RPMI8226 (cell line): ENCODE measurements at places on chromosomes 2 and 18.

DNA sequence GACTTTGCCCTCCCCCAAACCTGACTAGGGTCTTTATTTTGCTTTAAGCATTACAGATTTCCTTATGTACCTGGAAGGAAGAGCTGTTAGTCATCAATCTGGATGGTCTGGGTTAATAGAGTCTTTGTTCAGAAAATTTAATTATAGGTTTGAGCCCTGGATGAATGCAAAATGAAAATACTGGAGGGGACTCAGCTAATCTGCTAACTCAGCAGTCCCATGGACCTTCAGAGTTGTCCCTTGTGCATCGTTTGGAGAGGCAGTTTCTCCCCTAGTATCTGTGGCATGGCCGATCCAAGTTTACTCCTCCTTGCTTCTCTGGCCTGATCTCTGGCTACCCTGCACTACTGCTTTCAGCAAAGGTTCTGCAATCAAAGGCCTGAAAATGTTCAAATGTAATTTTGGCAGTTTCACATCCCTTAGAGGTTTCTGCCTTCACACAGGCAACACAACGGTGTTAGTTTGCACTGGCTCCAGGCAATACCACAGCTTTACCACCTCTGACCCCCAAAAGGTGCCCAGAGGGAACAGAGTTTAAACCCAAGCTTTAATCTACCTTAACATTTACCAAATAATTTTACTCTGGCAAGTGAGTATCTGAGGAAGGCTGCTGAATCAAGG, 134.3 kb downstream of the THADA start:
- DNase-seq = peak; percentile 70

DNA sequence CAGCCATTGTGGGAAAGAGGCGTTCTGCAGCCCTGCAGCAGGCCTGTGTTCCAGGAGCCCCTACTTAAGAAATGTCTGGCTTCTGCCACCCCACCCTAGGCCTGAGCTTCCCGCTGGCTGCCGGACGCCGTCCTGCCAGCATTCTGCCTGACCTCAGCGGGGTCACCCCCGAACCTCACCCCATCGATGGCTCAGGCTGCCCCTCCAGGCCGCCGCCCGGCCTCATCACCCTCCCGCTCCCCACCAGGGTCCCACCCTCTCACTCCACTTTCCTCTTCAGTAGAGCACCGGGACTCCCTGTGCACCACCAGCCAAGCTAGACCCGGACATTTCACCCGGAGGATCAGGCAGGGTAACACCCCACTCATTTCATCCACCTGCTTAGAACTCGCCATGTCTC, 73.6 kb upstream of the SALL3 start:
- DNase-seq = no peak

DNA sequence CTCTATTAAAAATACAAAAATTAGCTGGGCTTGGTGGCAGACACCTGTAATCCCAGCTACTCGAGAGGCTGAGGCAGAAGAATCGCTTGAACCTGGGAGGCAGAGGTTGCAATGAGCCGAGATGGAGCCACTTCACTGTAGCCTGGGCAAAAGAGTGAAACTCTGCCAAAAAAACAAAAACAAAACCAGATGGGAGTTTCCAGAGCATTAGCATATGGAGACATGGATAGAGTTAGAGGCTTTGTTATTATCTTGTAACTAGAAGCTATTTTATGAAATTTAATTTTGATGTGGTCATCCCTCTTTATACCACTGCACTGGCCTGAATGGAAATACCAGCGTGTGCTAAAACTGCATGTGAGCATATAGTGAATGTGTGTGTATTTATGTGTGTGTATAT, 58.9 kb downstream of the TRAPPC8 start:
- DNase-seq = no peak

GRCh38 chr18:46469186-46469915, 187.7 kb downstream of the LOXHD1 start:
- DNase-seq = no peak

DNA sequence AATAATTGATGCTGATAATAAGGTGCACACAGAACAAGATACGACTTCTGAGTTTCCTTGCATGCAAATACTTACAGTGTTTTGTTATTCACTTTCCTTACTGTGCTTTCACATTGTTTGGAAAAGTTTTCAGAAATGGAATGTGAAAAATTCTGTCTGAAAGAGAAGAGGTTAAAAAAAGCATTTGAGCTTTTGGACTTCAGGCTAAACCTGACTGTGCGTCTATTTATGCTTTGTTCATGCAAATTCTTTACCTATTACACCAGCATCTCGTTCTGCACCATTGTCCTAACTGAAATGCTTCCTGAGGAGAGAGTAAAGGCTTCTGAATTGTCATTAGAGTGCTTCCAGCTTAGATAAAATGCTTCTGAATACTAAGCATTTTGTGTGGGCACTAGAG, 61.4 kb downstream of the LHCGR start:
- no peak for DNase-seq

- DNase-seq = no peak
These were observed 262.1 kb downstream of the LPIN1 start for GRCh38 chr2:12008425-12009061.

- DNase-seq = no peak
These were observed 181.7 kb upstream of the SPRED2 start for GRCh38 chr2:65613968-65614555.

DNA sequence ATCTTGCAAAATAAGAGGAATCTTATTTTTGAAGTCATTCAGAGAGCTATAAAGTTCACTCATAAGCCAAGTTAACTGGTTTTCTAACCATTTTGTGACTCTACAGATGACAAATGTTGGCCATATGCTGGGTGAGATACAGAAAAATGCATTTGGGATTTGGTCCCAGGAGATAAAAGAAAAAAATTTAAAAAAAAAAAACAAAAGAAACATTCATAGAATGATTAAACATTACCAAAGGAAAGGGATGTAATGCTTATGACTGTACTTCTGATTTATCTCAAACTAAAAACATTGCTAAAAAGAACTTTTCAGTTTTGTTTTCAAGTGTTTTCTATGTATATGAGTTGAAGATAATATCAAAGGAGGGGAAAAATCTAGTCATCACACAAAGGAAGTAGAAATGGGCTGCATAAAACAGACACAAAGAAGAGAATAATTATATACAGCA, 43.1 kb downstream of the PELI1 start:
- DNase-seq = no peak
